ENCODE measurements at places on chromosomes 1 and 21. TPM values are rescaled to one million over a fixed set of nuclear protein-coding genes. Genes with fewer than 3 reads are reported as not detected.

Gene NTRK1
- 0.16 TPM for total RNA-seq

GRCh38 chr1:41919764-41920397, 1.2 kb upstream of the HIVEP3 start:
- peak; percentile 48 for DNase-seq

DNA sequence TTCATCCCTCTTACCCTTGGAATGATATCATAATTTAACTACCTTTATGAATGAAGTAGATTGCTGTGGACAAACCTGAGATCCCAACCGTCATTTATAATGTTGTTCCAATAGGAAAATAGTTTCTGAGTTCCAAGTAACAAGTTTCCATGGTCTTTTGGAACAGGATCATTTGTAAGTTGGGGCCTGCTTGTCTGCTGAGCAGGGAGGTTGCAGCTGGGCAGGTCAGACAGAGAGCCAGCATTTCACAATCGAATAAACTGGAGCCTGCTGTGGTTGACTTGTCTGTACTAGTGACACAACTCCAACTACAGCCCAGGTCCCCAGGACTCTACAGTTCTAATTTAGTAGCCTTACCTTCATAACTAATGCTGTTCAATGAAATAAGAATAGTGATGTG, 18.6 kb upstream of the RALGPS2 start:
- DNase-seq, result no peak

Gene NPHS2
- not detected for total RNA-seq

- DNase-seq, result no peak
Measured at GRCh38 chr21:46125846-46126301, 28.0 kb downstream of the COL6A2 start.

DNA sequence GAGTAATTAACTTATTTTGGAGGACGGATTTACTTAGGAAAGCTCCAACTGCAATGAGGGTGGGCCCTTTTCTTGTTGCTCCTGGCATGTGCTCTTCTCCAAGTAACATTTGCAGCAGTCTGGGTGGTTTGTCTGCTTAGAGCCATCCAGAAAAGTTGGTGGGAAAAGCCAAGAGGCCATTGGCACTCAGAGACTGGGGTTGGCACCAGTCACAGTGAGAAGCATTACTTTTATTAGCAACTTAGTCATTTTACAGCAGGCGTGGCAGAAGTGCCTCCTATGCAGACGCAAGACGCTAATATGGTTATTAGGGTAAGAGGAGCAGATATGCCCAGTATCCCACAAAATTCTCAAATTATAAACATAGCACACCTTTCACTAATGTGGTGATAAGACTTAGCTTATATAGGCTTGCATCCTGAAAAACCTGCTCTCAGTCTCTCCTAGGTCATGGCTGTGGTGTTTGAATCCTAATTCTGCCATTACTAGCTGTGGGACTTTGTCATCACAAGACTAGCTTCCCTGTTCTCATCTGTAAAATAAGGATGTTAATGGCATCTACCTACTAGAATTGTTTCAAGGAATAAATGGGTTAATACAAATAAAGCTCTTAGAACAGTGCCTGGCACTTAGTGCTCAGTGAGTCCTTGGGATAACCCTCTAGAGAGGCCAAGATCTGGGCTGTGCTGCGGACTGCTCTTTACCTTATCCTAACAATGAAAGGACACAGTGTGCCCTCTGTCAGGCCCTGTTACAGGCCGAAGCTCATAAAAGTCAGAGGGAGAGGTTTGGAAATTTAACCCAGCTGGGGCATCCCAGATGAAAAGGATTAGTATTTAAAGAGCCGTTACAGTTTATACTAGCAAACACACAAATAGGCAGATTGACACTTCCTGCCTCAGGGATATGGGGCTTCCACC, 154.6 kb downstream of the ROR1 start:
- DNase-seq, result no peak

GRCh38 chr1:42759114-42759513, 7.7 kb downstream of the P3H1 start:
- DNase-seq, result no peak

- no peak for DNase-seq
Measured at GRCh38 chr1:160608057-160608456, 28.8 kb upstream of the CD84 start.

Gene NR1I3
- not detected for total RNA-seq

DNA sequence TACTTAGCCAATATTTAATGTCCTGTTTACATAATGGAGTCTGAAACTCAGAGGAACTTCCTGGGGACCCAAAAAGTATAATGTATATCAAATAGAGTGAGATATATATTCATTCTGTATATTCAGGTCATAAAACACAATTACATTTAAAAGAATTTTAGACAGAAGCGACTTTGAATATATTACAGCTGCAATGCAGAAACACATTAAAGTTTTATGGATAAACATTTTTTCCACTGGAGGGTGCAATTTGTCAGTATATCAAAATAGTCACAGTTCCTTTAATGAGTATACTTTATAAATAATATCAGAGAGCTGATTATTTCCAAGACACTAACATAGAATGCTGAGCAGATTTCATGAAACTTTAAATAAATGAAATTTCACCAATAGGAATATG, 43.9 kb upstream of the CRB1 start:
- no peak for DNase-seq

Gene ITLN2
- 10.7 TPM for total RNA-seq

DNA sequence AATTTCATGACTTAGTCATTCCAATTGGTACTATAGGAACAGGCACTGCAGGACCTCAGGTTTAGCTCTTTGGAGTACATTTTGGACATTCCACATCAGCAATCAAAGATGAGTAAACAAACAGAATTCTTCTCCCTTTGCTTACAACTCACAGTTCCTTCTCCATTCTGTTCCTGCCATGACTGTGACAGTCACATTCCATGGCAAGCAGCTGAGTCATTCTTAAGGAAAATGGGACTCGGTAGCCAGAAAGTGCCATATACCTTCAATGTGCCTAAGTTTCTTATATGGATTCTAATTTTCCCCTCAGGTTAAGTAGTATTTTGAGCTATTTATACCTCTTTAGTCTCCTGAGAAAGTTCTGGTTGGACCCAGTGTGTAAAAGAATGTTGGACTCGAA, 25.6 kb downstream of the CRCT1 start:
- DNase-seq, result no peak

- DNase-seq, result peak; percentile 89
Measured at GRCh38 chr1:2290595-2291510, 62.7 kb downstream of the SKI start.

GRCh38 chr1:23581219-23581618, 21.9 kb upstream of the ID3 start:
- no peak for DNase-seq

- DNase-seq, result no peak
Measured at GRCh38 chr1:16152481-16153087, 3.3 kb downstream of the EPHA2 start.

Gene FAM177B
- 2.3 TPM for total RNA-seq

GRCh38 chr21:46229923-46230260, 1.3 kb upstream of the LSS start:
- DNase-seq, result no peak

GRCh38 chr1:39762550-39763540, 8.3 kb downstream of the OXCT2 start:
- DNase-seq, result no peak

- no peak for DNase-seq
Measured at GRCh38 chr1:6724517-6725141, 23.0 kb upstream of the DNAJC11 start.

DNA sequence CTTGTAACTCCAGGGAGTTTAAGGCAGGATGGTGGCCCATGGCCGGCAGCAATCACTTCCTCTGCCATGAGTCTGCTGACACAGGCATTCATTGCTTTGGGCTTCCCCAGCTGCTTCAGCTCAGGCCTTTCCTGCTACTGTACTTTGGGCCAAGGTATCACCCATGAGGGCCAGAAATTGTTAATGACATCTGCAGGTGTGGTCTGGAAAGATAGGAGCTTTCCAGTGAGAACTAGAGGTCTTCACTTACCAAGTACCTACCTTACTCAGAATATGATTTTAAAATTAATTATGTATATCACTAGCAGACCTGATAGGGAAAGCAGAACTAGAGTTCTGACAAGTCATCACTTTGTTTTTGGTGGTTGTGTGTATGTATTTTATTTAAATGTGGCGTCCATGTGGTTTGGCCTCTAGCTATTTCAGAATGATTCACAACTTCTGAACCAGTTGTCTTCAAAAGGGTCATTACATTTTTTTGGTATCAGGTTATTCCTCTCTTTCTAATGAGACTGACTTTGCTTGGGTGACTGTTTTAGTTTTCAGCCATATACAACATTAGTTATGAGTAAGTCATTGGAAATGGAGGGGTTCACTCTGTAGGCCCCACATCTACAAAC, 2.7 kb downstream of the RGL1 start:
- no peak for DNase-seq

DNA sequence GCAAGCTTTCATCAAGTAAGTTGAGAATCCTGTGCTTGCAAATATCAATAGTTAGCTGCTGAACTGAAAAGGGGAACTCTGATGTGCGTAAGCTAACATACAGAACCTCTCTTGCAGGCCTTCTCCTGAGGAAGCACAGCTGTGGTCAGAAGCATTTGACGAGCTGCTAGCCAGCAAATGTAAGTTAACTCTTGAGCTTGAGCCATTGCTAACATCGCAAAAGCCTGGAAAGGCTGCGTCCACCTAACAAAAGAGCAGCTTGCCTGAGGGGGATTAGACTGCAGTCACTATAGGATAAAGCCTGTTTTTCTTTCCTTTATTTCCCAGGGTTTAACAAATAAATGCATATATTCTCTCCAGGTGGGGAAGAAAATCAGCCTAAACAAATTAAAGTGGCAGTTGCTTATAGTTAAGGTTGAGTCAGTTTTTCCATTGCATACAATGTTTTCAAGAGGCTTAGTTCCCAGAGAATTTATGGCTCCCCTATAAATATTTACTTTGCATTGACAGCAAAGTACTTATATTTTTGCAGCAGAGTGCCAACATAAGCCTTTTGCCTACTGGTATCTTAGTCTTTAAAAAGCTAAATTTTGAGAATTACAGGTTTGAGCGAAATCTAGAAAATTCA, 1.5 kb downstream of the RGS2 start:
- no peak for DNase-seq

DNA sequence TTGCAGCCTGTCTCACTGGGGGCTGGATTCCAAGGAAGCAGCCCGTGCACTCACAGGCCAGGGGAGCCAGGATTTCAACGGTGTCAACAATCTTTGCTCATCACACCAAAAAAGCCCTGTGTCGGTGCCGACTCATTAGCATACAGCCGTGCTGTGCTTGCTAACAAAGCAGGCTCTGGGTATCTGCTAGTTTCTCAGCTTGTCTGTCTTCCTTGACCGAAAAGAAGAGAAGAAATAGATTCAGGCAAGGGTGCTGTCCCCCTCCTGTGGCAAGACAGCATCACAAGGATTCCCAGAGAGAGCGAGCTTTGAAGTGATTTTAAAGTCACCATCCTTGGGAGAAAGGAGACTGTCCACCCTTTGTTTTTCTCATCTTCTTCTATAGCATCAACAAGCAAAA, 214.7 kb downstream of the SDCCAG8 start:
- DNase-seq, result no peak

DNA sequence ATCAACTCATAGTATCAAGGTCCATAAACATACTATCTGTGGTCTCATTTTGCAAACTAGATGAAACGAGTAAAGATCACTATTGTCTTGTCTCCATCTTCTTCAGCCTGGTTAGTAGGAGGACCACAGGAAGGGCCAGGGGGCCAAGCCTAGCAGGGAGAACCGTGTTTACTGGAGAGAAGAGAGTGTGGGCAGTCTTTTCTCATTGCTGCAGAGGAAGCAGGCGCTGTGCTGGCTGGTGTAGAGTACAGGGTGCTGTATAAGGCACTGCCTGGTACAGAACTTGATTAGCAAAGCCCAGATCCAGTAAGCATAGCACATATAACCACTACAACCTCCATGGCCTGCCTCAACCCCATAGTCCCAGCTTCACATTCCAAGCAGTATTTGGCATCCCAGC, 10.0 kb upstream of the B4GALT3 start:
- no peak for DNase-seq

GRCh38 chr1:205545001-205545919, 40.8 kb downstream of the CDK18 start:
- DNase-seq, result no peak

DNA sequence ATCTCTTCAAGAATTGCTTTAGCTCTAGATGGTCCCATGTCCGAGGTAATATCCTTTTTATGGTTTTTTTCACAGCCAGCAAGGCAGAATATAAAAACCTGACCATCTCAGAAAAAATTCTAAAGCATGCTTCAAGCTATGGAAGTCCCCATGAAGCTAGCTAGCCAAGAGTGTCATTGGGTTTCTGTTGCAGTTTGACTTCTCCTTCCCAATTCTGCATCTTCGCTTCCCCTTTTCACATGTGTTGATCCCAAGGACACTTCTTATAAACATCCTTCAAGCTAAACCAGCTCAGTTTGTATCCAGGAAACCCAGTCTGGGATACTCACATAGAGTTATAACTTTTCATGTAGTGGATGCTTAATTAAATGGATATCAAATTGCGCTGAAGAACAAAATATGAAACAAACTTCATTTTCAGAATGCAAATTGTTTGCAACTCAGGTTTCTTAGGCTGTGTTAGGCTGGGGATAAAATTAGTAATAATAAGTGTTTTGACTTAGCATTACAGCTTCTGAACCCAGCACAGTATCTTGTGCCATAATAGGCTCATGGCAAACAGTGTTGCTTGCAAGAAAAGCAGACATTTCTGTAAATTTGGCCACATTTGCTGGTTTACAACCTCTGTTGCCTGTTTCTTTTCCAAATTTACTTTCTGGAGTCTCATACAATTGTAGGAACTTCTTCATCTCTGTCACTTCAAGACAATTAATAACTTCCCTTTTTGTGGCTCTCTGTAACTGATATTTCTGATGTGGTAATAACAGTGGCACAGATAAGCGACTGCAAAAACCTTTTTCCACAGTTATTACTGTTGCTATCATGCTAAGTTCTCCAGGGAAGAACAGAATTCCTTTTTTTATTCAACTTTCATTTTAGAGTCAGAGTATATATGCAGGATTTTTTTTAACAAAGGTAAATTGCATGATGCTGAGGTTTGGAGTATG, 53.2 kb downstream of the NCAM2 start:
- DNase-seq, result no peak

GRCh38 chr1:156126630-156127534, 12.4 kb downstream of the LMNA start:
- DNase-seq, result peak; percentile 68

GRCh38 chr21:44398499-44398898, 45.1 kb downstream of the TRPM2 start:
- DNase-seq, result no peak

- DNase-seq, result no peak
Measured at GRCh38 chr1:18531503-18531845, 50.7 kb downstream of the KLHDC7A start.

Measured in breast epithelium (tissue), 4 donors.